ENCODE measurements at places on chromosomes 4 and X.

DNA sequence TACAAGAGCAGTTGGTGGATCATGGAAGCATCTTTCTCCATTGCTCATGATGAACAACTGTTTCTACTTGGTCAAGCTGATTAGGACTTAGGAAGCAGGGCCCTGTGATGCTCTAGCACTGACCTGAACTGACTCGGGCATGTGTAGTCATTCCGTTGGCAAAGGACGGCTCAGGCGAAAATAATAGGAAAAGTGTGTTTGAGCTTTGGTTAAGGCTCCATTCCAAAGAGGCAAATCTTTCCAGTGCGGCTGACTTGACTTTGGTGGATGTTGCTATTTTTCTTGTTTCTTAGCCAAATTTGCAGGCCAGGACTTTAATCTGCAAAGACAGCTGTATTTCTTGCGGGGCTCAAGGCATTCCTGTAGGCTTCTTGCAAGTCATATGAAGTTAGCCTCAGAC is 39.5 kb downstream of the ZNF518B start:
- no peak for DNase-seq

- DNase-seq, result no peak
Observed at GRCh38 chrX:71181558-71181909, 36.9 kb downstream of the NLGN3 start.

GRCh38 chrX:96929036-96929435 is 45.3 kb downstream of the RPA4 start:
- no peak for DNase-seq

- DNase-seq, result no peak
Observed at GRCh38 chrX:78106651-78106986, 2.6 kb downstream of the PGK1 start.

GRCh38 chr4:16140879-16141249 is 57.0 kb upstream of the PROM1 start:
- peak; percentile 71 for DNase-seq

- DNase-seq, result no peak
Observed at GRCh38 chrX:134716620-134717012, 58.3 kb upstream of the PLAC1 start.

DNA sequence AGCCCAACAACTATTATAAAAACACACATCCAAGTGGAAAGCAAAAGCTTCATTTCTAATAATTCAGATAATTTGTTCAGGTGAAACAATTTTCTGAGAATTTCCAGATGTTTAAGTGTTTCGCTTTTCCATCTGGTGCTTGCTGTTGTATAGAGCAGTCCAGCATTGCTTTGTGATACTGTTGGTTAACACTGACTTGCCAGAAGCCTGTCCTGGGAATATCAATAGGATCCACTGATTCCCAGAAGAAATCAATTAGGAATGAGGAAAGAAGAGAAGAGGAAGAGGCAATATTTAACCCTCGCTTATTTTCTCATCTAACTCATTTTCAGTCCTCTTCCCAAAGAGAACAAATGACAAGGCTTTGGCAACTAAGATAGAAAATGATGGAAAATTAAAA is 94.9 kb upstream of the DDIT4L start:
- no peak for DNase-seq

DNA sequence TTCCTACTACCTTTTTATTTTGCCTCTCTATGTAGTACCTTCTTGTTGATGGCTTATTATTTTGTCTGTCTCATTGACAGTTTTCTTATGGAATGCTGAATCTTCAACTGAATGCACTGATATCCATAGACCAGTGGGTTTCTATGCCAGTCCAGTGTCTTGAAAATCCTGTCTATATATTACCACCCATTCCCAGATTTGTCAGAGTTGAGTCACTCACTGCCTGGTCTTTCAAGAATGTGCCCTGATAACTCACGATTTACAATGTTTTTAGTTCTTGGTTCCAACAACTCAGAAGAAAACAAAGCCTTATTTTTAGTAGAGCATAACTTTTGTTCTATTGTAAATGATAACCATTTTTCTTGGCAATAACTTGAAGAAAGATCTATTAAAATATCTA is 606.0 kb upstream of the PITX2 start:
- peak; percentile 58 for DNase-seq

- no peak for DNase-seq
Observed at GRCh38 chr4:73723023-73723422, 17.3 kb upstream of the CXCL8 start.

DNA sequence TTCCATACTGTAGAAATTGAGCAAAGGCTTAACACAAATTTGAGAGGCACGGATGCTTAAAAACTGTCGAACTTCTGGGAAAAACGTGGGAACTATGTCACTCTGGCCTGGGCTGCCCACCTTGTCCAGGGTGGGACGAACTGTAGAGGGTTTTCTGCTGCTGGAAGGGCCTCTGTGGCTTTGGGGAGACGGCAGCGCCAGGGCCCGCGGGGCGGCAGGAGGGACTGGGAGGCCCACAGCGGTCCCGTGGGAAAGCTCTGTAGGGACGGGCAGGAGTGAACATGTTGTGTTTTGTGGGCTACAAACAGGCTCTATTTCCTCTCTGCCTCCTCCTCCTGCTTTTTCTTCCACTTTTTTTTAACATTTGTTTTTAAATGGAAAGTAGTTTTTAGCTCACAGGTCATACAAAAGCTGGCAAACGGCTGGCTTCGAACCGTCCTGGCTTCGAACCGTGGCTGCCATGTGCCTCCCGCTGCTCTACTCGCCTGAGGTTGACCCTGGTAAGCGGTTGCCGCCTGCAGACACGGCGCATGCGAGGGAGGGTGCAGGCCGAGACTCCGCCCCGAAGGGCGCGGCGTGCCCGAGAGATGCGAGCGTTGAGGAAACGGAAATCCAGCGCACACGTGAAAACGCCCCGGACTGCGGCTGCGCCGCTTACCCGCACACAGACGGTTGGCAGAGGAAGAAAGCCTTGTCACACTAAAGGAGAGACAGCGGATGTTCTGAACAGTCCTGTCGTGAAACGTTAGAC is 382.3 kb upstream of the ZFP42 start:
- no peak for DNase-seq

DNA sequence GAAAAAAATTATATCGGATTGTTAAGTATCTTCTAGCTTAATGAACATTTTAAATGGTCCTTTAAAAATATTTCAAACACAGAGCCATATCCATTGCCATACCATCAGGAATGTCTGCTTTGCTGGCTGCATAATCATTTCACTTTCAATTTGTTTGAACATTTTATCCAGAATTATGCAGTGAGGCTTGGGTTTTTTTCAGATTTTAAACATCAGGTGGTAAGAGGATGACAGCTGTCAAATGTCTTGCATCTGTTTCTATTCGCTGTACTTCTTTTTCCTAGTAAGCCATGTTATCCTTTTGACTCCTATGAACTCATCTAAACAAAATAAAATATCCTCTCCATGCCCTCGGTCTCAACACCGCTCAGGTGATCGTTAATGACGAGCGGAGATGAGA is 802 bp downstream of the RFC1 start:
- no peak for DNase-seq

GRCh38 chr4:128803783-128804182 is 5.7 kb upstream of the JADE1 start:
- no peak for DNase-seq

GRCh38 chr4:140996766-140997165 is 136.5 kb downstream of the RNF150 start:
- DNase-seq, result peak; percentile 69

- no peak for DNase-seq
Observed at GRCh38 chrX:139758809-139759208, 50.8 kb upstream of the MCF2 start.

DNA sequence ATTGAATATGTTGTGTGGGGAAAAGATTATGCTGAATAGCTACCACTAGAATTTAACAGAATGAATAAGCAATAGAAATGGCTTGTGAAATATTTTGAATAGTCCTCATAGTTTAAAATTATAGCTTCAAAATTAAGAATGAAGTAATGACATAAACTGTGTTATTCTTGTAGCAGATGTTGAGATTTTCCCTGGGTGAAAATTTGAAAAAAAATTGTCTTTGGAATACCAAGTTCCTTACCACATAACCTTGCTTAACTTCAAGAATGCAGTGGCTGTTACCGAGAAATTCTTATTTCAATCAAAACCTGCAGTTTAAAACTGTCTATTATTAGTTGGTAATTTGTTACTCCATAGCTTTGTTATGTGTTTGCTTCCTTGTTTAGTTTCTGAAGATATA is 1268.6 kb downstream of the RAPGEF2 start:
- no peak for DNase-seq

DNA sequence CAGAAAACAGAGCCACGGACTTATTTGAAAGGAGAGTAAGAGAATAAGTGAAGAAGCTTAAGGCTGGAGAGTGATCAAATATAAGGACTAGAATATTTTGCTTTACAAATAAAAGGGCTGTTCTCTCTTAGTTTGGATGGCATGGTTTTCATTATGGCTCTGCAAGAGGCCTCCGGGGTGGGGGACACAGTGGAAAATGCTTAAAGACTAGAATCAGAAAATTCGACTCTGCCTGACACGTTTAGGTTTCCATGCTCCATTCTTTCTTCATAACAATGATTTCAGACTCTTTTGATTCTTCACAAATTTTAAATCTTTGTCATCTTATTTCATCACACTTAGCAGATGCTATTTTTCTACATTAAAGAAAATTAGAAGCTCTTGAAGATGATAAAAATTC is 632.4 kb upstream of the BOD1L1 start:
- DNase-seq, result no peak

DNA sequence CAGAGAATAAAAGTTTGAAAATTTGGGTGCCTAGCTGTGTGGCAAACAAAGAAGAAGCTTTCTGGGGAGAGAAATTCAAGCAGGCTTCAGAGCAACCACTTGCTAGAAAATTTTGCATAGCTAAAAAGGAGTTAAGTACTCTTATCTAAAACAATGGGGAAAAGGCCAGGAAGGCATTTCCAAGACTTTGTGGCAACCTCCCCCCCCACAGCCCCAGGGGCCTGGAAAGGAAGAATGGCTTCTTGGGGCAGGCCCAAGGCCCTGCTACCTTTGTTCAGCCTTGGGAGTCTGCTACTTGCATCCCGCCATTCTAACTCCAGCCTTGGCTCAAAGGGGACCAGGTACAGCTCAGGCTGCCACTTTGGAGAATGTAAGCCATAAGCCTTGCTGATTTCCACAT is 102.2 kb downstream of the PTCHD1 start:
- no peak for DNase-seq

GRCh38 chr4:48296365-48296764 is 26.7 kb upstream of the TEC start:
- no peak for DNase-seq

DNA sequence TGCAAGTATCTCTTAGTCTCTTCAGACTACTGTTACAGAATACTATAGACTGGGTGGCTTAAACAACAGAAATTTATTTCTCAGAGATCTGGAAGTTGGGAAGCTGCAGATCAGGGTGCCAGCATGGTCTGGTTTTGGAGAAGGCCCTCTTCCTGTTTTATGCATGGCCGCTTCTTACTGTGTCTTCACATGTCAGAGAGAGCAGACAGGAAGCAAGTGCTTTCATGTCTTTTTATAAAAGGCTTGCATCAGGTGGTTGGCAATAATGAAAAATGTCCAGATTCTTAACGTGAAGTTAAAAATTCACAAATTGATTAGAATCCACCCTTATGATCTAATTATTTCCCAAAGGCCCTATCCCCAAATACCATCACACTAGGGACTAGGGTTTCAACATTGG is 284.9 kb downstream of the RPA4 start:
- no peak for DNase-seq

DNA sequence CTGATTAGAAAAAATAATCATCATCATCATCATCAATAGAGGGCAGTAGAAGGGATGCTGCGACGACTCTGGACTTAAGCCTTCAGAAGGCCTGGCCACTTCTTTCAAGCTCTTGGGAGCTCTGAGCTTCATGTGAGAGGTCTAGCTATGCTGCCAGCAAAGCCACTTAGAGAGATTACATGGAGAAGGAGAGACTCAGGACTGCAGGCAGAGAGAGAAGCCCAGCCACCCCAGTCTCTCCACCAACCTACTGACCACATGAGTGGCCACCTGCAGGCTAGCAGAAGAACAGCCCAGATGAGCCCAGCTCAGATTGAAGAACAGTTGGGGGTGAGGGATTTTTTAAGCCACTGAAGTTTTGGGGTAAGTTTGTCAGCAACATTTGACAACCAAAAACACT is 17.1 kb upstream of the TMEM150C start:
- DNase-seq, result no peak

GRCh38 chr4:8162625-8163024 is 4.0 kb upstream of the ABLIM2 start:
- no peak for DNase-seq

DNA sequence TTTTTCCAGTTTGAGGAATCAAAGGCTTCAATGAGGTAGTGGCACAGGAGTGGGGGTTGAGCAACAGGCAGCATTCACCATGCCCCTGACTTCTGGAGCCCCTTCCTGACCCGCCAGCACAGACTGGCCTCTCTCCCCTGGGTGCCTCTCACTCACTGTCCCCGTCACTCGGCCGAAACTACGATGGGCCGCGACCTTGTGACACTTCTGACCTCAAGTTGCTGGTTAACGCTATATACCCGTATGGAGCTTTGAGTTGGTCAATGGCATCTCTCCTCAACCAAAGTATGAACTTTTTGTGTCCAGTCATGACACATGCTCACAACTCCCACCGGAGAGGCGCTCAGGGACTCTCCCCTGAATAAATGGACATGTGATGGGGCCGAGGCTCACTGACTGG is 72.1 kb downstream of the IRF2 start:
- no peak for DNase-seq

DNA sequence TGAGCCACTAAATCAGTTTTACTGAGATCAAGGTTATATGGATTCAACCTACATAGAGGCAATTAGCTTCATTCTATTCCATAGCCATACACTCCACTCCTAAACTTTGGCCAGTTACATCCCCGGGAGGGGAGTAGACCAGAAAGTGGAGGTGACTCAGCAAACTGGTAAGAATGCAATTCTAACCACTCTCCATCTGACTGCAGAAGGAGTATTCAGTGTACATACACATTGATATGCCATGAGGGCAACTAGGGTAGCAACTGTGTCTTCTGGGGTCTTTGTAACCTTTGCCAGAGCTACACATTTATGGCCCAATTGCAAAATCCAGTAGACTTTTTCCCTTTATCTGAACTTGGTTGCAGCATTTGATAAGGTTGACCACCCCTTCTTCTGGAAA is 7.6 kb downstream of the SLC25A43 start:
- no peak for DNase-seq

DNA sequence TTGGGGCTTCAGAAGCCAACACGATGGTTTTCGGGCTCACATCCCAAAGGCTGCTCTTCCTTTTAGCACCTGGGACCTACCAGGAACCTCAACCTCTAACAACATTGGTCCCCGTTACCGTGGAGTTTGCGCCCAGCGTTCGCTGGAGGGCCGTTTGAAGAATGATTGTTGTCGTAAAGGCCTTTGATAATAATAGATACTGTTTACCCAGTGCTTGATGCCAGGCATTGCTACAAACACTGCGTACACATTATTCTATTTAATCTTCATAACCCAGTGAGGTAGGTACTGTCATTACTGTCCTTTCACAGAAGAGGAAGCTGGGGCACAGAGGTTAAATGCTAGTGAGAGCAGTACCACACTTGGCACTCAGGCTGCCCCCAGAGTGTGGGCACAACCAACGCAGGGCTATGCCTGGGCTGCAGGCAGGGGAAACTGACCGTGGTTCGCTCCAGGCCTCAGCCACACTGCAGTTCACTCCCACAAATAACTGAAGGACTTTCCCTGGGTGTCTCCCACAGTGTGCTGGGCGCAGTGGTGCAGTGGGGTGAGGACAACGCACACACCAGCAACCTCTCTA is 1.0 kb upstream of the ACSL1 start:
- no peak for DNase-seq

Measured in GM04503 (cell line).